Pancreas (tissue), 10 donors: ENCODE measurements at places on chromosomes 7 and 10. TPM values are rescaled to one million over a fixed set of nuclear protein-coding genes. Genes with fewer than 3 reads are reported as not detected.
A peak's percentile ranks its signal among the peaks of the same experiment; 100 is the strongest.

DNA sequence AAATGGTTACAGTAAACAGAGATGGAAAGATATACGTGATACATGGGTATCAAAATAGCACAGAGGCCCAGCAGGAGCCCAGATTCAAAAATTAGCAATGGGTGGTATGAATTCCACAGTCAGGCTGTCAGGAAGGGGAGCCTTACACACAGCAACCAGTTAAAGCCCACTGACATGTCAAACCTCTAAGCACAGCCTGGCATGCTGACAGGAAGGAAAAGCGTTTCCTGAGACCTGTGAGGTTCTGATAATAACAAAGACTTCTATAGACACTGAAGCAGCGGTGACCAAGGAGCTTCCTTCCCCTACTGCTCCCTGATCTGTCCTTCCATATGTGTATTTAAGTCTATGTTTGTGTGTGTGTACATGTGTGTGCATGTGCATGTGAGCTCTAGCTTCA is 89.9 kb downstream of the PHYHIPL start:
- no peaks in the 10 kb centered on the region for H3K36me3 ChIP-seq
- no peaks in the 10 kb centered on the region for H3K4me1 ChIP-seq
- no peak overlapping the region for H3K27ac ChIP-seq
- DNase-seq = no peak
- no peaks in the 10 kb centered on the region for H3K27me3 ChIP-seq

GRCh38 chr7:37089972-37090371 is 358.7 kb downstream of the ELMO1 start:
- no peak overlapping the region for H3K4me3 ChIP-seq
- H3K27me3 ChIP-seq = no peaks in the 10 kb centered on the region
- H3K4me1 ChIP-seq = peaks cover 2% of the 10 kb centered on the region
- no peak overlapping the region for H3K27ac ChIP-seq
- no peak for DNase-seq
- H3K36me3 ChIP-seq = no peaks in the 10 kb centered on the region

- DNase-seq = no peak
- H3K36me3 ChIP-seq = no peaks in the 10 kb centered on the region
- H3K4me1 ChIP-seq = no peaks in the 10 kb centered on the region
- no peak overlapping the region for H3K4me3 ChIP-seq
- H3K27me3 ChIP-seq = no peaks in the 10 kb centered on the region
These were observed 113.0 kb downstream of the SEC23IP start for GRCh38 chr10:120005207-120006201.

GRCh38 chr10:11473128-11473760 is 138.2 kb downstream of the USP6NL start:
- H3K27me3 ChIP-seq = no peaks in the 10 kb centered on the region
- H3K36me3 ChIP-seq = no peaks in the 10 kb centered on the region
- H3K4me3 ChIP-seq = no peak overlapping the region
- no peaks in the 10 kb centered on the region for H3K4me1 ChIP-seq
- DNase-seq = no peak
- no peak overlapping the region for H3K27ac ChIP-seq

GRCh38 chr7:7639847-7640220 is 718 bp upstream of the UMAD1 start:
- peak overlapping the region; percentile 89 for H3K27ac ChIP-seq
- H3K4me1 ChIP-seq = peaks cover 4% of the 10 kb centered on the region
- H3K4me3 ChIP-seq = peak overlapping the region; percentile 34
- H3K36me3 ChIP-seq = no peaks in the 10 kb centered on the region

DNA sequence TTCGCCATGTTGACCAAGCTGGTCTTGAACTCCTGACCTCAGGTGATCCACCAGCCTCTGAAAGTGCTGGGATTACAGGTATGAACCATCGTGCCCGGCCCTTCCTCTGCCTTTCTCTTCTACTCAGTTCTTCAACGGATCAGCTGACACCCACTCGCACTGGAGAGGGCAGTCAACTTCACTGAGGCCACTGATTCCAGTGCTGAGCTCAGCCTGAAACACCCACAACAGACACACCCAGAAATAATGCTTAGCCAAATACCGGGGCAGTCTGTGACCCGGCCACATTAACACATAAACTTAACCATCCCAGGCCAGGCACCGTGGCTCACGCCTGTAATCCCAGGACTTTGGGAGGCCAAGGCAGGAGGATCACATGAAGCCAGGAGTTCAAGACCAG is 119.3 kb upstream of the CHST15 start:
- H3K27me3 ChIP-seq = no peaks in the 10 kb centered on the region
- no peak for DNase-seq
- no peaks in the 10 kb centered on the region for H3K36me3 ChIP-seq
- no peak overlapping the region for H3K27ac ChIP-seq
- no peak overlapping the region for H3K4me3 ChIP-seq

GRCh38 chr7:27064159-27064558 is 31.6 kb downstream of the HOXA1 start:
- DNase-seq = no peak
- H3K4me1 ChIP-seq = no peaks in the 10 kb centered on the region
- no peak overlapping the region for H3K4me3 ChIP-seq

DNA sequence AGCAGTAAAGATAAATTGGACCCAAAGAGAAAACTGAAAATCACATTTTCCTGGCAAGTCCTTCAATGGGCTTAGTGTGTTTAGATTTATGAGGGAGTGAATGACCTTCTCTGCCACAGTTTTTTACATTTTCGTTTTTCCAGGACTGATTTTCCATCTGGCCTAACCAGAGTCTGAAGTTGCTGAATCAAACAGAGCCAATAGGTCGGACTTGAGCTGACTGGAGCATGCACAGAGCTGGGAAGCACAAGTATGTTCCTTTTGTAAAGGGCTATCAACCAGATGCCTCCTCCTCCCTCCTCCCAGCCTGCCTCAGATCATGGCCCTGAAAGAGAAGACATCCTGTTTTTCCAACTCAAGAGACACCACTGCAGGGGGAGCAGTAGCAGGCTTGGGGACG is 126.0 kb upstream of the ANKRD1 start:
- no peak overlapping the region for H3K4me3 ChIP-seq
- DNase-seq = no peak
- no peak overlapping the region for H3K27ac ChIP-seq

GRCh38 chr10:119022846-119023552 is 6.5 kb upstream of the NANOS1 start:
- no peaks in the 10 kb centered on the region for H3K27me3 ChIP-seq
- H3K27ac ChIP-seq = no peak overlapping the region
- no peaks in the 10 kb centered on the region for H3K4me1 ChIP-seq
- DNase-seq = no peak

DNA sequence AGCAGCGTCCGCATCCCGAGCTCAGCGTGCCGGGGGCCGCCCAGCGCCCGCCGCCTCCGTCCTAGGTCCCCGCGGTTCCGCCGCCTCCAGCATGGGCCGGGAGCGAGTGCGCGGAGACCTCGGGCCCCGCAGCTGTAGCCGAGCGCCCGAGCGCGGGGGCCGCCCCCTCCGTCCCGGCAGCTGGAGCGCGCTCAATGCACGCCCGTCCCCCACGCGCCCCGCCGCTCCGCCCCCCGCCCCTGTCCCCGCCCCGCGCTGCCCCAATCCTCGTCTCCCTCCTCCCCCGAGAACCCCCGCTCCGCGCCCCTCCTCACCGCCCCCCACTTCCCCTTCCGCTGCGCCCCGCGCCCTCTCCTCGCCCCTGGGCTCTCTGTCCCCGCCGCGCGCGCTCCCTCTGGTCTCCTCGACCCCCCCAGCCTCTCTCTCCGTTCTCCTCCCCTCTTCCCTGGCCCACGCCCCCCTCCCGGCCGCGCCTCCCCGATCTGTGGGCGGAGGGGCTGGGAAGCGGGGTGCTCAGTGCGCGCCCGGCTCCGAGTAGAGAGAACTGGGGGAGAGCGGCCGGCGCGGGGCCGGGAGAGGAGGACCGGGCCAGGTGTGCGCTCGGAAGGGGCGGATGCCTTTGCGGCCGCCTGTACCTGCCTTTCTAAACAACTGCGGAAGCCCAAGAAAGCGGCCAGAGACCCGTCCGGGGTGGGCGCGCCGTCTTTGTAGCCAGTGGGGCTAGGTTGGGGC is at the start of gene VIPR2:
TSS of gene VIPR2 (minus strand) at position 110 of the 732 bp plus-strand sequence. CDS start at position 14, 96 bp downstream.
- H3K27me3 ChIP-seq = no peaks in the 10 kb centered on the region
- no peak within 1 kb of the TSS for H3K27ac ChIP-seq
- H3K36me3 ChIP-seq = no peaks in the 10 kb centered on the region

DNA sequence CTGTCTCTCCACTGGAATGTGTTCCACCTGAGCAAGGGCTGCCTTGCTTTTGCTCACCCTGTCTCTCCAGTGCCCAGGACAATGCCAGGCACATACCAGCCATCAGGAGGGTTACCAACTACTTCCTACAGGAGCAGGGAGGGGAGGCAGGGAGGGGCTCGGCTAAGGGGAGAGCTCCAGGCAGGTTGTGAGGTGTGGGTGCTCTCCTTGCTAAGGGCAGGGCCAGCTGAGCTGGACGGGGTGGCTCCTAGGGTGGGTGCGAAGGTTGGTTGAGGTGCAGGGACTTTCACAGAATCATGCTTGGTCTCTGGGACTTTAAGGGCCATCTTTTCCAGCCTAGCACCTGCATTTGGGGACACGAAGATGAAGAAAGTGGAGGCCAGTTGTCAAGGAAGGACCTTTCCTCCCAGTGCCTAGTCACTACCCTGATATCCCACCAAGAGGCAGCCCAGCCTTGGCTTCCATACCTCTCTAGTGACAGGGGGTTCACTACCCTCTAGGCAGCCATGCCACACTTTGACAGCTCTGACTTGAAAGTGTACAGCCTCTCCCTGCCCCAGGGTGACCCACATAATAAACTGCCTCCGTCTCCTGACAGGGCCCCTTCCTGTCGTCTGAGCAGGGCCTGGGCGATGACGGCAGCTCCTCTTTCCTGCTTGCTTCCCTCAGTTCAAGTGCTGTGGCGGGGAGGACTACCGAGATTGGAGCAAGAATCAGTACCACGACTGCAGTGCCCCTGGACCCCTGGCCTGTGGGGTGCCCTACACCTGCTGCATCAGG is 46.5 kb downstream of the TSPAN15 start:
- H3K4me3 ChIP-seq = no peak overlapping the region
- no peaks in the 10 kb centered on the region for H3K27me3 ChIP-seq
- H3K4me1 ChIP-seq = no peaks in the 10 kb centered on the region
- H3K36me3 ChIP-seq = no peaks in the 10 kb centered on the region
- DNase-seq = no peak

- H3K4me3 ChIP-seq = no peak overlapping the region
- H3K4me1 ChIP-seq = peaks cover 42% of the 10 kb centered on the region
- H3K36me3 ChIP-seq = no peaks in the 10 kb centered on the region
These were observed 12.6 kb downstream of the PTEN start for GRCh38 chr10:87875929-87876571.

C7orf57 gene
- not detected for total RNA-seq

PAPOLB gene
- 0.03 TPM for total RNA-seq

CFAP70 gene
- 2.8 TPM for total RNA-seq

KCP gene
- total RNA-seq = 0.08 TPM
